Amniotic epithelial cell (primary cell): ENCODE measurements at places on chromosomes 1 and 21.

GRCh38 chr21:34544032-34544496 is 32.1 kb upstream of the KCNE1 start:
- DNase-seq: peak; percentile 82

- DNase-seq: no peak
These were observed 31.0 kb downstream of the IL12RB2 start for GRCh38 chr1:67338642-67339041.

DNA sequence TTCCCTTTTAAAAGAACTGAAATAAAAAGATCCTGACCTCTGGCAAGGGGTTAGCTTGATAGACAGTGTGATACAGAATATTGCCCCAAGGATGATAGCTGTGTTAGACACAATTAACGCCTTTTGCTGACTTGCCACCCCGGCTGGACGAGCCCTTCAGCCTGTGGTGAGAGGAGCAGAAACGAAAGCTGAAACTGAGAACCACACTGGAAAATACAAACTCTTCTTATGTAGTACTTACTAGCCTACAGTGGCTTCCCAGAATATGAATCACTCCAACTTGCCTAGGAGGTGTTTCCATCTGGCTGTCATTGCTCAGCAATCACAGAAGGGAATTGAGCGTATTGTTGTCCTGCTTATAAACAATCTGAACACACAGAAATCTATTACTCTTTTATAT is 22.9 kb downstream of the SAMSN1 start:
- no peak for DNase-seq

DNA sequence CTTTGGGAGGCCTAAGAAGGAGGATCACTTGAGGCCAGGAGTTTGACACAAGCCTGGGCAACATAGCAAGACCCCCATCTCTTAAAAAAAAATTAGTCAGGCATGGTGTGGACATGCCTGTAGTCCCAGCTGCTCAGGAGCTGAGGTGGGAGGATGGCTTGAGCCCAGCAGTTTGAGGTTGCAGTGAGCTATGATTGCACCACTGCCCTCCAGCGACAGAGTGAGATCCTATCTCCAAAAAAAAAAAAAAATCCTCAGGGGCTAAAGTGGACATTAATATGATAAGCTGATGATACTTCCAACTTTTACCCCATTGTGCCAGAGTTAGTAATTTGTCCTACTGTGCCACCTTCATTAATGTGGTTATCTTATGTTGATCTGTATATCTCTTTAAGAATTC is 327.8 kb upstream of the FMN2 start:
- no peak for DNase-seq

- no peak for DNase-seq
These were observed 30.9 kb upstream of the ANGPTL7 start for GRCh38 chr1:11158291-11158690.
